Left lung (tissue), 14 donors: ENCODE measurements at places on chromosomes 2 and 18.
A peak's percentile ranks its signal among the peaks of the same experiment; 100 is the strongest.

DNA sequence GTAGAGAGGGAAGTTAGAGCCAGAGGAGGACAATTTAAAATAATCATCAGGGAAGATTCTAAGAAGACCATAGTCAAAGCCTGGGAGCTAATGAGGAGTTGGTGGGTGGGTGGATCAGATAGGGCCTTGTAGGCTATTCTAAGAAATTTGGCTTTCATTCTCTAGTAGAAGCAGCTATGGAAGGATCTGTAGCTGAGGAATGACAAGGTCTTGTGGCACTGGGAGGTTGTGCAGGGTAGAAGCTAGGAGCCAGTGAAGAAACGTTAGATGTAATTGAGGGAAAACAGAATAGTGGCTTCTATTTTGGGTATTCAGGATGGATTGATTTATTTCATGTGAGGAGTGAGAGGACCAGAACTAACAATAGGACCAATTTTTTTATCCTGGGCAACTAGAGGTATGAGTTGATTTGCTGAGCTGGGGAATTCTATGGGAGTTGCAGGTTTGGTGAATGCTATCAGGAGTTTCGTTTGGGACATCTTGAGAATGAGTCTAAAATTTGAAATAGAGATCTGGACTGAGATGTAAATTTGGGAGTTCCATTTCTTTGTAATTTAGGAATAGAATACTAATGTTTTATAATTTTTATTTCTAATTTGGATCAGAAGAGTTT lies 371.9 kb downstream of the PARD3B start:
- DNase-seq: no peak

GRCh38 chr2:40300391-40300790 lies 151.5 kb downstream of the SLC8A1 start:
- no peak for DNase-seq

DNA sequence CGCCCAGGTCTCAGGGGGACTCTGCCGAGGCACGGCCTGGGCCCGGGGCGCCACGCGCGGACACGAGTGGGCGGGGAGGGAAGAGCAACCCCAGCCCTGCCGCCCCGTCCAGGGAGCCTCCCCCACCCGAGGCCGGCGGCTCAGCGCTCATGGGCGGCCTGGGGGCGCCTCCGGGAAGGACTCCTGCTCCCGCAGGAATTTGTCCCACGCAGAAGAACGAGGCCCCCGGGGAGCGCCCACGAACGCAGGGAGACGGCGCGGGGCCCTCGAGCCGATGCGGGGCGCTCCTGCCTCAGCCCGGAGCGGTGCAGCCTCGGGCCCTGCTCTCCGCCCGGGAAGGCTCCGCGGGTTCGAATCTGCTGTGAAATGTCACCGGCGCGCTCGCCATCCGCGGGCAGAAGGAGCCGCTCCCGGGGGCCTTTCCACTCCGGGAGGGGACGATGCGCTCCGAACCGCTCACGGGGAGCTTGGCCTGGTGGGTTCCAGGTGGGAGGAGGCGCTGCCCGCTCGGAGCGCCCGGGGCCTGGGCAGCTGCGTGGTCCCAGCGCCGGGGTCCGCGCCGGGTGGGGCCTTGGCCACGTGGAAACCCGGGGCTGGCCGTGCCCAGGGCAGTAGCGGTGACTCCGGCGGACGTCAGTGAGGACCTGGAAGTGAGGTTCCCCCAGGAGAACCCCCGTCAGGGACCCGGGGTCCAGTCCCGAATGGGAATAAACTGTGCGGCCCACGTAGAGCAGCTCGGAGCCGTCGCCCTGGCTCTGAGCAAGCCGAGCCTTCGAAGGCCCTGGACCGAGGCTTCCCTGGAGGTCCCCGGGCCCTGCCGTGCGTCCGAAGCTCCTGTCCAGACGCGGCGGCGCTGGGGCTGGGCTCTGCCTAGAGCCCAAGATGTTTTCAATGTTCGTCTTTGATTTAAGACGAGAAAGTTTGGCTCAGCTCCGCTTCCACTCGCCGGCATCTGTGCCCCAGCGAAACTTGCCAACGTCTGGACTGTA lies 41.4 kb upstream of the CTDP1 start:
- DNase-seq: no peak

- DNase-seq: peak; percentile 62
Observed at GRCh38 chr2:173076581-173077345, 1.1 kb downstream of the MAP3K20 start.

- no peak for DNase-seq
Observed at GRCh38 chr2:7154656-7155055, 237.4 kb downstream of the RNF144A start.

DNA sequence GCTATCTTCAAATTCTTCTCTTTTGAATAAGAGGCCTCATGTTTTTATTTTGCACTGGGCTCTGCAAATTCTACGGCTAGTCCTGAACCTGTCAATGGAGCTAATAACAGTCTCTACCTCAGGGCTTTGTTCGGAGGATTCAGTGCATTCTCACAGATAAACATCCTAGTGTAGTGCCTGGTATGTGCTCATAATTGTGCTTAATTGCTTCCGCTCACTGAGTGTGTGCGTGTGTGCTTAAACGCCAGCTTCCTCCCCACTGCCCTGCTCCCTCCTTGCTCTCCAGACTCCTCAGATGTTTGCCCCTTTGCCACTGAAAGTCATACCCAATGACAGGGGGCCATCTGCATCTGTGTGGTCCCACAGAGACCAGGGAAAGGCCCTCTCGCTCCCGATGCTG lies 6.7 kb downstream of the GYPC start:
- no peak for DNase-seq

GRCh38 chr2:20663196-20664070 lies 3.5 kb upstream of the GDF7 start:
- no peak for DNase-seq

GRCh38 chr2:146927080-146927711 lies 917.6 kb upstream of the ACVR2A start:
- no peak for DNase-seq

GRCh38 chr2:148103946-148104345 lies 83.1 kb downstream of the MBD5 start:
- DNase-seq: no peak

GRCh38 chr18:24397694-24398368 lies at the start of gene OSBPL1A:
OSBPL1A (minus strand) TSS chr18:24397824; CDS start chr18:24377533, 20,291 bp downstream.
- peak; percentile 97 for DNase-seq

- DNase-seq: peak; percentile 71
Observed at GRCh38 chr2:98086491-98087446, at the start of gene VWA3B. VWA3B (plus strand) TSS chr2:98087167; CDS start chr2:98093093, 5,926 bp downstream.

- DNase-seq: no peak
Observed at GRCh38 chr2:179031731-179032408, 18.1 kb downstream of the CCDC141 start.

GRCh38 chr2:1268034-1268433 lies 145.2 kb upstream of the TPO start:
- DNase-seq: no peak

- DNase-seq: no peak
Observed at GRCh38 chr2:10383960-10384734, 64.0 kb downstream of the ODC1 start.

GRCh38 chr2:232894251-232894650 lies 24.2 kb downstream of the SNORC start:
- DNase-seq: no peak

- DNase-seq: no peak
Observed at GRCh38 chr2:131042148-131042775, 51.0 kb downstream of the FAM168B start.

DNA sequence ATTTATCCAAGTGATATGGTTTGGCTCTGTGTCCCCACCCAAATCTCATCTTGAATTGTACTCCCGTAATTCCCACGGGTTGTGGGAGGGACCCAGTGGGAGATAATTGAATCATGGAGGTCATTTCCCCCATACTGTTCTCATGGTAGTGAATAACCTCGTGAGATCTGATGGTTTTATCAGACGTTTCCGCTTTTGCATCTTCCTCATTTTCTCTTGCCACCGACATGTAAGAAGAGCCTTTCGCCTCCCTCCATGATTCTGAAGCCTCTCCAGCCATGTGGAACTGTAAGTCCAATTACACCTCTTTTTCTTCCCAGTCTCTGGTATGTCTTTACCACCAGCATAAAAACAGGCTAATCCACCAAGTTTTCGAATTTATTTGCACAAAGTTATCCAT lies 20.3 kb upstream of the CHST10 start:
- DNase-seq: no peak

GRCh38 chr18:22490429-22490846 lies 72.7 kb upstream of the CTAGE1 start:
- DNase-seq: no peak

DNA sequence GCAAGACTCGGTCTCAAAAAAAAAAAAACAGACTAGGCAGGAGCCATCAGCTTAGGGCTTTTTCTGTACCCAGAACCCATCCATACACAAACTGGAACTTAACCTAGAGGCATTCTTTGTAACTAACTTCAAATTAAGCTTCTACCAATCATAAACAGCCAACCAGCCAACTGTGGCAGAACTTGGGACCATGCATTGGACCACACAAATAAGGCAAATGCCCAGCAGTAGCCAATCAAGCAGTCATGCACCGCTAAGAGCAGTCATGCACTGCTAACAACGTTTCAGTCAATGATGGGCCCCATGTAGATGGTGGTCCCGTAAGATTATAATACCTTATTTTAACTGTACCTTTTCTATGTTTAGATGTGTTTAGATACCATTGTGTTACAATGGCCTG lies 22.7 kb downstream of the TUBB6 start:
- DNase-seq: no peak

GRCh38 chr2:168538534-168538933 lies 82.5 kb downstream of the CERS6 start:
- no peak for DNase-seq

- DNase-seq: no peak
Observed at GRCh38 chr2:160199053-160199452, 1.0 kb downstream of the ITGB6 start.

GRCh38 chr2:241000831-241001321 lies 2.5 kb downstream of the SNED1 start:
- DNase-seq: no peak

DNA sequence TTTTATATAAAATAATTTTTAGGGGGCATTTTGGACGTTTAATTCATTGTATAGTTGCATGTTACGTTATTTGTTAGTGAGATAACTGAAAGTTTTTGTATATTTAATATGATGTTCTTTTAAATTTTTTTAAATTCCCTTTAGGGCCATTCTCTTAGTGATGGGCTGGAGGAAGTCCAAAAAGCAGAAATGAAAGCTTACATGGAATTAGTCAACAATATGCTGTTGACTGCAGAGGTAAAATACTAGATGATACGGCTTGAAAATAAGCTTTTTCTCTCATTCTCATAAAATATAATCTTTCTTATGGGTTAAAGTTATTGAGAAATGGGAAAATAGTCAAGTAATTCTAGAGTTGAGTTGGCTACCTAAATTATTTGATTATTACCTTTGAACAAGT lies 58.9 kb downstream of the MTX2 start:
- DNase-seq: no peak

DNA sequence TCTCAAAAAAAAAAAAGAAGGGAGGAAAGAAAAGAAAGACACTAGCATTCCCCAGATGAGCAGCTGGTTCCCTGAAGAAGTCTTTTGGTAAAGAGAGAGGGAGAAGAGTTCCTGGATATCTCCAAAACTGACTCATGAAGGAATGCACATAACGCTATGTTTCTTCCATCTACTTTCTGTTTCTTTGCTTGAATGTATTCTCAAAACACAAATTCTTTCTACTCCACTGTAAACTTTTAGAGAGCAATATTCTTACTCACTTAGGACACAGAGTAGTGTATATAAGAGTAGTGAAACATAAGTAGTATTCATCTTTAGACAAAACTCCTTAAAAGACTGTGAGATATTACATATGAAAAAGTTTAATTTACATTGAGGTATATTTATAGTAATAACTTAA lies 64.2 kb downstream of the TRIP12 start:
- no peak for DNase-seq

GRCh38 chr2:114161371-114161770 lies 271.5 kb downstream of the ACTR3 start:
- DNase-seq: no peak

DNA sequence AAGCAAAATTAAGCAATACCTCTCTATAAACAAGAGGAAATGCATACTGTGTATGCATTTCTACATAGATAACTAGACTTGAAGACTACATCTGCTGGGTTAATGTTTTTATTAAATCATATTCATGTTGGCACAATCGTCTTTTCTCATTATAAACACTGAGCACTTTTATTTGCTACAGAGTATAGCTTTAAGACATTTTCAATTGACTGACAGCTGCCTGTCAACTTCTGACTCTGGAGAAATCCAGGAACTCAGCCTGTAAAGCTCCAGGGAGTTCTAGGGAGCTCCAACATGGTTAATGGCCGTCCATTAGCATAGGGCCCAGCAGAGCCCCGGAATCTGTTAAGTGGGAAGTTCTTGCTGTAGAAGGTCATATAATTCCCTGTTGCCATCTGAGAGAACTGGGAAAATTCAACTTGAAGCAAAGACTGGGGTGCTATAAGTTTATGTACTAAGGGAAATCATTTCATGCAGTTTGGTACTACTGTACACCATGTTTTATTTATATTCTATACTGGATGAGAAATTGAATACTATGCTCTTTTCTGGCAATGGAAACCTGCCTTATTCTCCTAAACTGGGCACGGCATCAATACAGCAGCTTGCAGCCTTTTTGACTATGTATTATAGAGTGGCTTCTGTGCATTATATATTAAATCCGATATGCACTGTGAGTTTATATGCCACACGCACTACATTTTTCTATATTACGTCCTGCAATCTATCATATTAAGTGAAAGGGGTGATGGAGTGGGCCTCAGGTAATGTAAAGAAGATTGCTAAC lies 243.5 kb upstream of the ZNF521 start:
- no peak for DNase-seq

DNA sequence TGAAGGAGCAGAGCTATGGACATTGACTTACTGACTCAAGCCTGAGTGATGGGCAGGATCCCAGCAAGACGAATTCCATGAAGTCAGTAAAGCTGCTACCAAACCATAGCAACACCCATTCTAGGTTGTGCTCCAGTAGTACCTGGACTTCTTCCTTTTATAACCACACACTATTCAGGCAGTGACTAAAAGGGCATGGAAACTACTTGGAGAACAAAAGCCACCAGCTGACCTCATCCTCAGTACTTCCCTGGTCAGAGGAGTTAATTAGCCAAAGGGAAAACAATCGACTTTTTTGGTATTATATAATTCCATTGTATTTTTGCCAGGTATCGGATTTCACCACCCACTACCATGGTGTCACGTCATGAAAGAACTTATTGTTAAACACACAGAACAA lies 237.1 kb downstream of the TTC32 start:
- no peak for DNase-seq

DNA sequence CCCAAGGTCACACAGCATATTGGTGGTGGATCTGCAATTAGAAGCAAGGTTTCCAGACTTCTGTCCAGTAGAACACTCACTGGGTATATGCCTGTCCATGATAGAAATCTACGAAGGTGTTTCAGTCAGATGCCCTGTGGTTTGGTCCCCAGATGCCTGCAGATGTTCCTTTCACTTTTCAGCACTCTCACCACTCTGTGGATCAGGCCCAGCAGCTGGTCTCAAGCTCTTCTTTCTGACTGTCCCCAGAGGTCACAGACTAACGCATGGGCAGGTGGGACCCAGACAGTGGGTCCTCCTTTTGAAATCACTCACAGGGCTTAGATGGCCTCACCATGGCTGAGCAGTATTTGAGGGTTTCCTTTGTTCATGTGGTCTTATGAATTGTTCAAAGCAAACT lies 376.5 kb downstream of the ALK start:
- DNase-seq: no peak
